ENCODE measurements at places on chromosomes 7 and 10. TPM values are rescaled to one million over a fixed set of nuclear protein-coding genes. Genes with fewer than 3 reads are reported as not detected.

DNA sequence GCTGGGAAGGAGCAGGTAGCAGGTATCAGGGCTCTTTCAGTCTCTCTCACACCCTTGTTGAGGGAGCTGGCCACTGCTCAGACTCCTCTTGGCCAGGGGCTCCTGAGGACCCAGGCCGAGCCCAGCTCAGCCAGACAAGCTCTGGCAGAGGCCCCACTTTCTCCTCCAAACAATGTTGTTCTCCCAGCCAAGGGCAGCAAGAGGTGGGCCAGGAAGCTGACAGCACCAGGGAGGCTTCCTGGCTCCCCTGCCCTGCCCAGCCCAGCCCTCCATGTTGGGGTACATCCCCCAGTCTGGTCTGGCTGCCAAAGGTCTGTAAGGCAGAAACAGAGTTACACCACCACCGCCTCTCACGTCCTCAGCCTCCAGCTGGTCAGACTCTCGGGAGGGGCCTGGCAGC lies 33.9 kb upstream of the COL13A1 start:
- DNase-seq = no peak

- no peak for DNase-seq
Measured at GRCh38 chr10:6473430-6473829, 106.6 kb downstream of the PRKCQ start.

- DNase-seq = no peak
Measured at GRCh38 chr10:69538461-69538860, 34.8 kb downstream of the NEUROG3 start.

- DNase-seq = no peak
Measured at GRCh38 chr7:753190-753589, 26.1 kb upstream of the PRKAR1B start.

NXPH1 gene
- total RNA-seq = not detected

- DNase-seq = peak; percentile 45
Measured at GRCh38 chr7:47266131-47266706, 315.7 kb downstream of the TNS3 start.

GRCh38 chr7:88806280-88807037 lies 10.9 kb upstream of the TEX47 start:
- DNase-seq = no peak

GRCh38 chr10:43262397-43262901 lies 4.4 kb downstream of the RASGEF1A start:
- DNase-seq = no peak

TEX36 gene
- not detected for total RNA-seq

TFPI2 gene
- 3.8 TPM for total RNA-seq

SH2D4B gene
- 0.19 TPM for total RNA-seq

GRCh38 chr10:119176166-119176565 lies 2.4 kb downstream of the PRDX3 start:
- DNase-seq = no peak

DNA sequence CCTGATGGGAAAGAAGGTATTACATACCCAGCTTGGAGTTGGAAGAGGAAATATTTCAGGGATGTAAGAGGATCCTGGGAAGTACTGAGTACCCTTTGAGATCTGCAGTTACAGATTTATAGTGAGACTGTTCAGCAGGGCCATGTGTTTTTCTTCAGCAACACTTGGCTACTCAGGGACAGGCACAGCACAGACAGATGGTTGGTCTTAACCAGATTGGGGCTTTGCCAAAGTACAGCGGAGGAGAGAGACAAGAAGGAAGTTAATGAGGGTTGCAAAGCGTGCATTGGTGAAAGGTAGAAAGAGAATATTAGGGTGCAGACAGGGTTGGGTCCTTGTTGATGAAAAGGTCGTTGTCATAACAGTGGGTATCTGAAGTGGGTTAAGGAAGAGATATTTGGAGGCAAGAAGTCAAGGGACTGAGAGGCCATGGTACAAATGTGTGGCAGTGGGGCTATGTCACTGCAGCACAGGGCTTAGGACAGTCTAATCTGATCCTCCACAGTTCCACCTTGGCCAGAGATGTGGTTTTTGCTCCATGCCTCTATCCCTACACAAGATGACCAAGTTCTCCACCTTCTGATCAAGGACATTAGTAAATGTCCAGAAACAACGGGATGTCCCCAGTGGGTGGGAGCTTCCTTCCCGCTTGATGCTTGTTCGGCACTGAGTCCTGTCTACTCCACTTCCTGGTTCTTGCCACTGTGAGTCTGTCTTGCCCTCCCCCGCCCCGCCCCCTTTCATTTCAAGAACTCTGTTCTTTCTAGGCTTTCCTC lies 18.9 kb upstream of the DNAJC1 start:
- DNase-seq = peak; percentile 70

TRIM50 gene
- total RNA-seq = 0.72 TPM

DNA sequence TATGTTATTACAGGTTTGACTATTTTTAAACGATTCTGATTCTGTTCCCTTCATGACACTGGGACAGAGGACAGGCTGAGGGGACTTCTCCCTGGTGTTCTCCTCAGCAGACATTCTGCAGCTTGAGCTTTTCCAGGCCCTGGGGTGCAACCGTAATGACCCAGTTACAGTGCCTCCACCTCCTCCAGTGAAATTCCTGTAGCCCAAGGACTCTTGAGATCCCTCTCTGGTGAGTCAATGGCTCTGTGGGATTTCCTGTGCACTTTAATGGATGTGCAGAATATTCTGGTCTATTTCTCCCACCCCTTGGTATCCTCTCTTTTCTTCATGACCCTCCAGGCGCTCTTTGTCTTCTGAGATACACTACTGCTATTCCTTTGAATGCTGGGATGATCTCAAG lies 319.3 kb downstream of the INHBA start:
- DNase-seq = no peak

Measured in heart left ventricle (tissue), 16 donors.